ENCODE measurements at places on chromosomes 5 and 9.

DNA sequence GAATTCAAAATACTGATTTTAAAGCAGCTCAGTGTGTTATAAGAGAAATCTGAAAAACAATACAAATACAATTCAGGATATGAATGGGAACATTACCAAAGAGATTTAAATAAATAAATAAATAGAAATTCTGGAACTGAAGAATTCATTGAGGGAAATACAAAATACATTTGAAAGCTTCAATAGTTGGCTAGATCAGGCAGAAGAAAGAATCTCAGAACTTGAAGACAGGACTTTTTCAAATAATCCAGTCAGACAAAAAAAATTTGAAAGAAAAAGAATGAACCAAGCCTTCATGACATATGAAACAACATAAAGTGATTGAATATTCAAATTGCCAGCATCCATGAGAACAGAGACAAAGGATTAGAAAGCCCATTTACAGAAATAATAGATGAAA, 59.6 kb upstream of the TLX3 start:
- DNase-seq: no peak

DNA sequence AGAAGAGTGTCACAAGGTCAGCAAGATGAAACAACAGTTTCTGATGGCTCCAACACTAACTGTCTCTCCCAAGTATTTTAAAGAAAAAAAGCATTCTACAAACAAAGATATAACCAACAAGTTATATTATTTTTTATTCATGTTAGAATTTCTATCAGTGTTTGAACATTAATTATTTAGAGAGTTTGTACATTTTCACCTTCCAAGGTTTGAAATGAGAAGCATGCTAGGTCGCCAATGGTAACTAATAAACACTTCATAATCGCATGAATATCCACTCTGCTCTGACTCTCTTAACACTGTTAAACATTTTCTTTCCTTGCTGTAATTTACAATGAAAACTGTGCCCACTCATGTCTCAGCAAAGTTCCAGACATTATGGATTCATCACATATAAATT, 73.5 kb downstream of the PTCH1 start:
- no peak for DNase-seq

DNA sequence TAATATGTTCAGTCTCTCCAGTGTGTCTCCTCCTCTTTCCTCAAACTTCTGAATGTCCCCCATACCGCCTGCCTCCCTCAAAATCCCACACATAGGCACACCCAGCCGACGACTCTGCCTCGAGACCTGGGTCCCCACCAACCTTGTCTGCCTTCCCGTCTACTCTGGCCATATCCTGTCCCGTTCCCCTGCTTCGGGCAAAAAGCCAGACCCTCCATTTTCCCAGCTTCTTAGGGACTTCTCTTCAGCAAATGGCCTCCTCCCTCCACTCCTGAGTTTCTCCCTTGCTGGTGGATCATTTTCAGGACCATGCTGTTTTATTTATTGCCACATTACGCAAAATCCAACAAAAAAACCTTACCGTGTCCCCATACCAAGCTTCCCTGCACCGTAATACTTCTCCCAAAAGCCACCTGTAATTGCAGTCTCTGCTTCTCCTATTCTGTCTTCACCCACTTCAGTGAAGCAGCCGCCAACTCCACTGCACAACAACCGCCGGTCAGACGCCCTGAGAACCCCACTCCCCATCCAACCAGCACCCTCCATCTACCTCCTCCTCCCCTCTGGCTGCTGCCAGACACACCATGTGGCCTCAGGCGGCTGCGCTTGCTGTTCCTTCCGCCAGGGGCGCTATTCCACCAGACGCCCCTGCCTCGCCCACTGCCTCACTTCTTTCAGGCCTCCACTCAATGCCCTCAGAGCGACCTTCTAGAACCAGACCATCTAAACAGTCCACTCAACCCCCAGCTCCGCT, 117.0 kb downstream of the TRPM6 start:
- peak; percentile 69 for DNase-seq

GRCh38 chr9:130549093-130549735, 30.2 kb upstream of the FUBP3 start:
- DNase-seq: peak; percentile 42

- DNase-seq: no peak
Observed at GRCh38 chr9:130289711-130290241, 24.2 kb downstream of the HMCN2 start.

GRCh38 chr9:36729906-36730305, 157.2 kb downstream of the MELK start:
- DNase-seq: no peak

Measured in HEK293T (cell line).